ENCODE measurements at places on chromosomes 12 and 14.

- DNase-seq, result no peak
Observed at GRCh38 chr12:96623155-96623554, 133.8 kb downstream of the CFAP54 start.

- no peak for DNase-seq
Observed at GRCh38 chr14:68418174-68419118, 374.4 kb downstream of the ZFP36L1 start.

DNA sequence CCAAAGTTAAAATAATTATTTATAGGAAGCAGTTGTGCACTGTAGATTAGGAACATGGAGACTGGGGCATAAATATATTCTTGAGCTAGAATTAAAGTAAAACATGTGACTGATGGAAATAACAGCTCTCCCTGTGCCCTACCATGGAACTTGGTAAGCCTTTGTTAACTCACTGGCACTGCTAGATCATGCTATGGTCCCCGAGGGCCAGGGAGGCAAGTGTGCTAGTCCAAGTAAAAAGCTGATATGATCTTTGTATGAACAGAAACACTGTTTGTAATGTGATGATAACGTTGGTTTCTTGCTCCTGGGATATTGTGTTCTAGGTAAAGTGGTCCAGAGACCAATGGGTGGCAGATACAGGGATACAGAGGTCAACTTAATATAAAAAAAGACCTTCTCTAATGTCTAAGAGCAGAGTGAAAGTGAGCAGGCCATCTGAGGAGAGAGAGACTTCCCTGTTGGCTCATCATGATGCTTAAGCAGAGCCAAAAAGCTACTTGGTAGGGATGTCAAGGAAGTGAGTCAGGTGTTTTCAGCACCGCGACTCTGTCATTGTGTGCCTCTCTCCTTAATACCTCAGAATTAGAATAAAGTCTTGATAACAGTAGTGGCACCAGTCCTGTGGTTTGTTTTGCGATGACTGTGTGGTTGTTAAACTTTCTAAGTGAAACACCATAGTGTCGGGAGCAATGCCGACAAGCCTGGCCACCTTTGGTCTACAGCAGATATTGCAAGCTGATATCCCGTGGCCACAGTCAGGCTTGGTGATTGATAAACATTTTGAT, 27.6 kb downstream of the BICD1 start:
- DNase-seq, result no peak

- no peak for DNase-seq
Observed at GRCh38 chr12:57261428-57261865, 10.5 kb upstream of the STAC3 start.

DNA sequence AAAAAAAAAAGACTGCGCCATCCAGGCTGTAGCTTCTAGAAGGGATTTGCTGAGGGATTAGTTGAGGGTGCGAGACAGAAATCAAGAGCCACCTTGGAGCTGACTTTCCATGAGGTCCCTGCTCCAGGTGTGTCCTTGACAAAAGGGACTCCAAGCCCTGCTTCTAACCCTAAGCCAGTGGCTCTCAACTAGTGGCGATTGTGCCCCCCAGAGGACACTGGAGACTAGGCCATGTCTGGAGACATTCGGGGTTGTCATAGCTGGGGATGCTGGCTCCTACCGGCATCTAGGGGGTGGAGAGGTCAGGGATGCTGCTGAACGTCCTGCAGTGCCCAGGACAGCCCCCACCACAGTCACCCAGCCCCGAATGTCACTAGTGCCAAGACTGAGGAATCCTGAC, 40.6 kb downstream of the SPRING1 start:
- no peak for DNase-seq

DNA sequence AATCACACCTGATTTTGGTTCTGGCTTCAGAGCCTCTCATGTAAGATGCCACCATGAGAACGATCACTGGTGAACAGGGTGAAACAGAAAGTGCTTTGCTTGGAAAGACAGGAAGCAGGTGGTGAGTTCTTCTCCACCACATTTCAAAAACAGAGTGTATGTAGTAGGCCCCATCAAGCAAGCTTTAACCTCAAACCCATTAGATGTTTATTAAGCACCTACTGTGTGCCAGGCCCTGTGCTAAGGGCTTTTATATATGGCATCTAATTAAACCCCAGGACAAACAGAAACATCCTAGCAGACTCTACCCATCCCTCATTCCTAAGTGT, 47.8 kb upstream of the MED13L start:
- no peak for DNase-seq

GRCh38 chr12:24379433-24379832, 430.0 kb upstream of the SOX5 start:
- no peak for DNase-seq

GRCh38 chr14:29458547-29458946, 469.1 kb downstream of the PRKD1 start:
- no peak for DNase-seq

DNA sequence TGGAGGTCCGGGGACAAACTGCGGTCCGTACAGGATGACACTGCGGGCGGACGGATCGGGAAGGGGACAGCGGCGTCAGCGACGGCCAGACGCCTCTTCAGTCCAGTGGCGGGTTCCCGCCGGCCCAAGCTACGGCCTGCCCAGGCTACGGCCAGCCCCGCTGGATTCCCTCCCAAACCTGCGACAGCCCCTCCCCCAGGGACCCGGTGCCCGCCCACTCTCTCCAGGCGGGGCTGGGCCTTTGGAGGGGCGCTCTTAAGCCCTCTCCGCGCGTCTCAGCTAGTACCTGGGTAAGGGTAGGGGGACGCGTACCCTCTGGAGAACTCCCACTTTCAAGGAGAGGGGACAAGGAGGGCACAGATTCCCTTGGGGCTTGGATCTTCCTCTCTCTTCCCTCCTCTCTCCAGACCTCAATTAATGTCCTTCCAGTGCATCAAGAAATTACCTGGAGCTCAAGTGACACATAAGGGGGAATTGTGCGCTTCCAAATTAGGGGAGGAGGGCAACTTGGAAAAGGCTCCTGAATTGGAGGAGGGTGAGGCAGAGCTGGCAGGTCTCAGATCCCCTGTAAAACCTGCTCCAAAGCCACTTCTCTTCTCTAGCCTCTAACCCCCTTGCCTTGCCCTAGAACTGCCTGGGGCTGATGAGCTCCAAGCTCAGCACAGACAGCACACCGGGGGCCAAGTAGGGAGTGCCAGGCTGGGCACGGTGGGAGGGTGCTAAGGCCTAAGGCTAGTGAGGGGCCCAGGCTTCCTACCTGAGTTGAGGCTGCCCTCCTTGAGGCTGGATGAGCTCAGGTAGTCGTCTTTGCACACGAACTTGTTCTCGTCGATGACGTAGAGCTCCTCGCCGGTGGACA, 3.1 kb downstream of the LHX5 start:
- no peak for DNase-seq

- DNase-seq, result no peak
Observed at GRCh38 chr12:5513406-5513805, 81.5 kb downstream of the NTF3 start.

DNA sequence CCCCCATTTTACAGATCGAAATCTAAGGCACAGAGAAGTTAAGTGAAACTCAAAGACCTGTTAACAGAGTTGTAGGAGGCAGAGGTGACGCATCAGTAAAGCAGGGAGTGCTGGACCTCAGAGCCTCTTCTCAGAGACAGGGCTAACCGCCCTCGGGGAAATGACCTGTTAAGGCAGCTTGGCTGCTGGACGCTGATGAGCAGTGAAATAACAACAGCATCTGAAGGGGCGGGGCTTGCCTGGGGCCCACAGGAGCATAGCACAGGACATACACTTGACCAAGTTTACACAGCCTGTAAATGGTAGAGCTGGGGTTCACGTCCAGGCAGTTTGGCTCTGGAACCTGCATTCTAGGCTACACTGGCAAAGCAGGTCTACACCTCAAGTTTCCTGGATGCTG, 39.3 kb downstream of the LRTM2 start:
- DNase-seq, result no peak

DNA sequence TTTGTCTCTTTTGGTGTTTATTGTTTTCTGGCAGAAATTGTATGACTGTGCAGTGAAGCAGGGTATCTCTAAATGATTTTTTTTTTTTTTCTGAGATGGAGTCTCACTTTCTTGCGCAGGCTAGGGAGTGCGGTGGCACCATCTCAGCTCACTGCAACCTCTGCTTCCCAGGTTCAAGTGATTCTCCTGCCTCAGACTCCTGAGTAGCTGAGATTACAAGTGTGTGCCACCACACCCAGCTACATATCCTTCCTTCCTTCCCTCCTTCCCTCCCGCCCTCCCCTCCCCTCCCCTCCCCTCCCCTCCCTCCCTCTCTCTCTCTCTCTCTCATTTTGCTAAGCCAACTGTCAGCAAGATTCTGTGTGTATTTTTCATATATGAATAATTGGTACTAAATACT, 94.4 kb downstream of the PPHLN1 start:
- no peak for DNase-seq

DNA sequence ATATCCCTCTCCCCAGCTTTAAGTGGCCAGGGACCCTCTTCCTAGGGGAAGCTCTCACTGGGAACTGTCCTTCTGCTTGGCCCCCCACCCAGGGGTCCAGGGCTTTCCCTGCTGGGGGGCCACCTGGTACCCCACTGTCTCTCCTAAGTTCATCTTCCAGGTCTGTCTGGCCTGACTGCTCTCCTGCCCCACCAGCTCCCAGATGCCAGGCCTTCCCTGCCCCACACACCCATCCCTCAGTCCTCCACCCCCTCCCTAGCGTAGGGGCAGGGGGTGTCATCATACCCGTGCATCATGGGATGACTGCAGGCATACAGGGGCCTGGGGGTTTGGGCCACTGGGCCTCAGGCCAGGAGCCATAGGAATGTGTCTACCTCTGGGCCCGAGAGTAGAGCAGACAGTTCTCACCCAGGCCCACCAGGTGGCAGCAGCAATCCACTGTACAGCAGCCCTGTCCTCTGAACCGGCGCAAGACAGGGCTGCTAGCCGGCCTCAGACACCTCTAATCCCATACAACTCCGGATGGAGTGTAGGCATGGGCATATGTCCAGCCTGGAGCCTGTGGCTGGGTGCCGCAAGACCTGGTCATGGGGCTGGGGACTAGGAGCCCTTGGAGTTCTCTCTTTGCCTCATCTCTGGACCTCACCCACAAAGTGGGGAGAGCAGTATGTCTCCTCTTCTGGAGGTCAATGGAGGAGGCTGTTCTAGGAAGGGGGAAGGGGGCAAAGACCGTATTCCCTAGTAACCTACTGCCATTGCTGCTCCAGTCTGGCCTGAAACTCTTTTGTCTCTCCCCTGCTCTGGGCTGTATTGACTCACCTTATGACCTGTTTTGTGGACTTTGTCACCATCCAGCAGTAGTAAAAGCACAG, 10.0 kb upstream of the SMARCD1 start:
- DNase-seq, result peak; percentile 52

DNA sequence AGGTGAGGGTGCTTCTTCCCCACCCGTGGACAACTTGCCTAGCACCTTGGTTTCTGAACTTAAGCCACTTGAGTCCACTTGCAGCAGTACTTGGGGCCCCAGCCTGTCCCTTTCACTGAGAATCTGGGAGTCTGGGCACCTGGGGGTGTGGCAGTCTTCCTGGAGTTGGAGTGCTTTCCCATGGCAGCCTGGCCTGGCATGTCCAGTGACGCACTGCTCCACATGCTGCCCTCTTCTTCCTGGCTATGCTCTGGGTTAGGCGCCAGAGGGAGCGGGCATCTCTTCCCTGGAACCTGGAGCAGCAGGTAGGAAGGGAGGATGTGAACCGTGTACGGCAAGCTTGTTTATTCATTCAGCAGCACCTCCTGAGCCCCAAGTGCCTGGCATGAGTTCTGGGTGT, 76.4 kb downstream of the PAPOLA start:
- DNase-seq, result no peak

GRCh38 chr14:24064091-24064795, 7.1 kb upstream of the CPNE6 start:
- DNase-seq, result no peak

- no peak for DNase-seq
Observed at GRCh38 chr12:43758247-43758727, 303 bp downstream of the PUS7L start.

DNA sequence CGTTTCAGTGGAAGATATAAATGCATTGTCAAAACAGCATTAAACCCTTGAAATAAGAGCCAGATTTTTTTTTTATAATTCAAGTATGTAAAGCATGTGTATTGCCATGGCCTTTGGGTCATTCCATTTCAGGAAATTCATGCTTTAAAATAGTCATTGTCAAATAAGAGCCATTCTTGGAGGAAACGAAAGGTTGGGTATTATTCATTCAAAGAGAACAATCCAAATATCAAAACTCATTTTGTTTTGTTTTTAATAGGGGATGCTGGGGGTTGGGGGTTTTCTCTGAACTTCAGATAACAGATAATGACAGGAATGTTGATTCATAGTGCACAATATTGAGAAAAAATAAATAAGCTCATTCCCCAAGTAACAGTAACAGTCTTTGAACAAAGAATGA, 174.4 kb upstream of the NUDT4 start:
- DNase-seq, result no peak

GRCh38 chr14:104932676-104933631, 8.3 kb downstream of the PLD4 start:
- no peak for DNase-seq

- no peak for DNase-seq
Observed at GRCh38 chr12:25401547-25402345, 151.0 kb upstream of the KRAS start.

GRCh38 chr12:52132754-52133161, 53.3 kb downstream of the SMIM41 start:
- no peak for DNase-seq

- no peak for DNase-seq
Observed at GRCh38 chr12:18224745-18225144, 36.6 kb upstream of the PIK3C2G start.

- DNase-seq, result no peak
Observed at GRCh38 chr12:32486158-32486557, 86.8 kb downstream of the FGD4 start.

DNA sequence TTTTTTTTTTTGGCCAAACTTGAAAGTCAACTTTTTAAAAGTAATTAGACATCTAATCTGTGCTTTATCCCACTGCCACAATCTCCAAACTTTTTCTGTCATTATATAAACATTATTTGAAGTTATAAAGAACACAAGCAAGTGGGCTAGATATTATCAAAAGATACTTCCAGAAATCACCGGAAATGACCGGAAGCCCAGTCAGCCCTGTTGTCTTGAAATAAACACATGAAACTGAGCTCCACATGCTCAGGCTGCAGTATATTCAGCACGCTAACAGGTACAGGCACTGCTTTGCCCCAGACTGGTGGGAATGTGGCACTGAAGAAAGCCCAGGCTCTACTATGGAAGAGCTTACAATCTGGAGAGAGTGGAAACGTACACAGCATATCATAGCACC, 158.9 kb upstream of the PLEKHG7 start:
- DNase-seq, result no peak

DNA sequence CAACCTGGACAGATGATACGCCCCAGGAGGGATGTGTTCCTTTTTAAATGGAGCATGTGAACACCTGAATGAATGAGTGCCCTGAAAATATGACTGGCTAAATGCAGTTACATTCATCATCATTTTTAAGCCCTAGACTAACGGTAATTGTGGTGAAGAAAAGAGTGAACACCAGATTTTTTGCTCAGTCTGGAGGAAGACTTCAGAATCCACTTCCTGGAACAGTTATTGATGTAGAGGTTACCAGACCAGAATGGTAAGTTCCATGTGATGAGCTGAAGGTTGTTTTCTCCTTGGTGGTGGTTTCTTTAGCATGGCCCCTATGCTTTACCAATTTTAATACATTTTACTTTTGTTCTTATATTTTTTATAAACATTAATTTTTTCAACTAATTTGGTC, 29.3 kb downstream of the PIWIL1 start:
- DNase-seq, result no peak

Measured in non-pigmented ciliary epithelial cell (primary cell).